ENCODE measurements at places on chromosomes 12 and 14. TPM values are rescaled to one million over a fixed set of nuclear protein-coding genes. Genes with fewer than 3 reads are reported as not detected.

- DNase-seq, result no peak
These were observed 57.6 kb upstream of the GALNT9 start for GRCh38 chr12:132386926-132387497.

DNA sequence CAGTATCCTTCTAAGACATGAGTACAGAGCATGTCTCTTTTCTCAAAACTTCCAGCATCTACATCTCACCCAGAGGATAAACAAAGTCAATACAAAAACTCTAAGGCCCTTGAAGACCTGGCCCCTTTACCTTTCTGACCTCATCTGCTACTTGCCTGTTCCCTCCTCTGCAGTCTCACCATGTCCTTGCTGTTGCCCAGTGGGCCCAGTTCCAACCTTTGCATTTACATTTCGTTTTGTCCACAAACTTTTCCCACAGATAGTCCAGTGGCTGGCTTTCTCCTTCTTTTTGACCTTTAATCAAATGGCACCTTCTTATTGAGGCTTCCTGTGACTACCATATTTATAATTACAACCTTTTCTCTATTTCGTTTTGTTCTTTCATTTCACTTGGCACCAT, 1.6 kb downstream of the IRAK4 start:
- DNase-seq, result no peak

The CELA1 gene
- not detected for total RNA-seq

GRCh38 chr12:71949646-71950045, 11.0 kb downstream of the TPH2 start:
- no peak for DNase-seq

- no peak for DNase-seq
These were observed 14.3 kb upstream of the IFNG start for GRCh38 chr12:68173792-68174191.

- DNase-seq, result no peak
These were observed 251.2 kb upstream of the EGLN3 start for GRCh38 chr14:34201909-34202637.

The VWF gene
- total RNA-seq, result 341 TPM

The MYF6 gene
- not detected for total RNA-seq

The RECQL gene
- total RNA-seq, result 28.0 TPM

- DNase-seq, result no peak
These were observed 2.1 kb downstream of the SCAF11 start for GRCh38 chr12:45988264-45988663.

The MLH3 gene
- total RNA-seq, result 53.8 TPM

GRCh38 chr12:13085968-13086686, 17.3 kb downstream of the GSG1 start:
- DNase-seq, result no peak

The NTF3 gene
- total RNA-seq, result 3.5 TPM

DNA sequence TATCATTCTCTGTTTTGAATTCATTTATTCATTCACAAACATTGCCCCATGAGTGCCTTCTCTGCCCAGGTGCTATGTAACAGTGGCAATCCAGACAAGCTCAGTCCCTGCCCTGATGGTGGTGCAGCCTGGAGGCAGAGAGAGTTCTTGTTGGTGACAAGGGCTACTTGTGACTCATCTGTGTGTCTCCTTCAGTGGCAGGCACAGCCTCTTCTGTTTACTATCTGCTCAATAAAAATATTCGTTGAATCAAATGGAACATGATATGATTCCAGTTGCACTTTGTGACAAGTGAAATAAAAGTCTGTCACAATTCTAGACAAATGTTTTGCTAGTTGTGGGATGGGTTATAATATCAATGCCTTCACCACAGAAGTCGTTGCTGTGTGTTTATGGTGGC, 20.6 kb upstream of the CPM start:
- DNase-seq, result no peak

The PRH2 gene
- total RNA-seq, result not detected

- DNase-seq, result no peak
These were observed 21.0 kb downstream of the DLK1 start for GRCh38 chr14:100747736-100748135.

GRCh38 chr14:83777516-83777915, 1752.4 kb upstream of the FLRT2 start:
- DNase-seq, result no peak

The TAS2R20 gene
- total RNA-seq, result 2.4 TPM

- DNase-seq, result no peak
These were observed 1092.1 kb upstream of the TMEM132C start for GRCh38 chr12:127174881-127175280.

DNA sequence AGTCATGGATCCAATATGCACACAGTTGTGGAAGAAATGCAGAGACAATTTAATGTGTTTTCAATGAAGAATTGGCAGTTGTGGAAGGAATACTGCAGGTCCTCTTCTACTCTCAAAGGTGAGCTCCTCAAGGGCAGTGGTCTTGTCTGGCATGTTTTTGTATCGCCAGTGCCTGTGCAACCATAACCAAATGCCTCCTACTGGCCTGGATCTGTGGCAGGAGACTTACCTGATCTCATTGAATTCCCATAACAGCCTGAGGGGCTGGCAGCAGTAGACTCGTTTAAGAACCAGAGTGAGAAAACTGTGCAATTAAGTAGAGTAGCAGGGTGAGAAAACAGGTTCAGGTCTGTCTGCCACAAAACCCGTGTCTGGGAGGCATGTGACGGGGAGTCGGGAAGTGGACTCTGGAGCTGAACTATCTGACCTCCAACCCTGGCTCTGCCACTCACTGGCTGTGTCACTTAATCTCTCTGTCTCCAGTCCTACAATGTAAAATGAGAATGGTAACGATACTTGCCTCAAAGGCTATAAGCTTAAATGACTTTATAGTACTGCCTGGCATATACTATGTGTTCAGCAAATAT, 268.2 kb upstream of the SSTR1 start:
- no peak for DNase-seq

DNA sequence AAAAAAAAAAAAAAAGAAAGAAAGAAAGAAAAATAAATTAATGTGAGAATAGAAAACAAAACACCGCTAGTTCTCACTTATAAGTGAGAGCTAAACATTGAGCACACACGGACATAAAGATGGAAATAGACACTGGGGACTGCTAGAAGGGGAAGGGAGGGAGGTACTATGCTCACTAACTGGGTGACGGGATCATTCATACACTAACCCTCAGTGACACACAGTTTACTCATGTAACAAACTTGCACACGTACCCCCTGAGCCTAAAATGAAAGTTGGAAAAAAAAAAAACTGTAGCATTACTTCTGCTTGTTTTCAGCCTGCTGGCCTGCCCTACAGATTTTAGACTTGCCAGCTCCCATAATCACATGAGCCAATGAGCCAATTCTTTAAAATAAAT, 10.5 kb upstream of the PRMT5 start:
- no peak for DNase-seq

The LMNTD1 gene
- total RNA-seq, result not detected

The GNB3 gene
- total RNA-seq, result 2.7 TPM

DNA sequence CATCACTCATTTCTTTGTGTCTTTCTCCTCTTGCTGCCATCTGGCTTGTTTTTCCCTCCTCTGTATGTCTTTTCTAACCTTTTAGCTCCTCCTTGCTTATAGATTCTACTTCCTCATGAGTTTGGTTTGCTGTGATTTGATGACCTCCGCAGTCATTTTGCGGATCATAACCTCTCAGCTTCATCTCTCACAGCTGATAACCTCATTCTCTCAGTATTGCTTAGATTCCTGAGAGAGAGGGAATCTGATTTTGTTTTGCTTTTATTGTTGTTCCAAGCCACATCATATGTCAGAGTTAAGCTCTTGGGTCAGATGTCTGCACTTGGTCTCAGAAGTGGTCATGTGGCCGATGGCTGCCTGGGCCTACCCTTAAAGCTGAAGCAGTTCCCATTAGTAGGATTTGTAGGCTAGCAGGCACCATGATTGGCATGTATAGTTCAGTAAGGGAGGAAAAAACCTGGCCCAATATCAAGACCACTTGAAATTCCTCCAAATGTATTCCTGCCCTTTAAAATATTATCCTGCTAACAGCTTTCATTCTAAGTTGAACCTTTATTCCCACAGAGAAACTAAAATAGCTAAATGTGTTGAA, 13.5 kb downstream of the ZNF664 start:
- DNase-seq, result no peak

All from uterus (tissue), 4 donors.